ENCODE measurements at places on chromosomes 13 and 19.

- no peak for DNase-seq
These were observed 386.5 kb downstream of the PCDH17 start for GRCh38 chr13:58018020-58018419.

DNA sequence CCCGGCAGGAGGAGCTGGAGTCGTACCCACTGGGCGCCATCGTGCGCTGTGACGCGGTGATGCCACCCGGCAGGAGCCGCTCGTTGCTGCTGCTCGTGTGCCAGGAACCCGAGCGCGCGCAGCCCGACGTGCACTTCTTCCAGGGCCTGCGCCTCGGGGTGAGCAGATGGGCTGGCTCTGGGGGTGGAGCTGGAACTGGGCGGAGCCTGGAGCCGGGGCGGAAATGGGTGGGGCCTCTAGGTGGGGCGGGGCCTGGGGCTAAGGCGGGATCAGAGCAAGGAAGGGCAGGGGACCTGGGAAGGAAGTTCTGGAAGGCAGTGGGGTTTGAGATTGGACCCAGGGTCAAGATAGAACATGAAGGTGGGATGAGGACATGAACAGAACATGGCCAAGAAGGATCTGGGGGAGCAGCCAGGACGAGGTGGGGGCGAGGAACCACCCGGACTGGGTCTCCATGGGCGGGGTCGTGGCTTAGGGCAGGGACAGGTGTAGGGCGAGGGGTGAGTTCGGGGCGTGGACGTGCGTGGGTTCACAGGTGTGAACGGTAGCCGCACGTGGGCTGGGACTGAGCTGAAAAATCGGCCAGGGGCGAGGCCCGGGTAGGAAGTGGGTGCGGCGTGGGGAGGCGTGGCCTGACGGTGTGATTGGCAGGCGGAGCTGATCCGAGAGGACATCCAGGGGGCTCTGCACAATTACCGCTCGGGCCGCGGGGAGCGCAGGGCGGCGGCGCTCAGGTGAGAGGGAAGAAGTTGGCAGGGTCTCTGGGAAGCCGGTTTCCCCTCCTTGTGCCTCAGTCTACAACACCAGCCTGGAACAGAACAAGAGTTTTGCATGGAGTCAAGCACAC is 4.7 kb downstream of the EPS8L1 start:
- DNase-seq: no peak

GRCh38 chr13:61415058-61415721 is 459 bp downstream of the PCDH20 start:
- peak; percentile 79 for DNase-seq

DNA sequence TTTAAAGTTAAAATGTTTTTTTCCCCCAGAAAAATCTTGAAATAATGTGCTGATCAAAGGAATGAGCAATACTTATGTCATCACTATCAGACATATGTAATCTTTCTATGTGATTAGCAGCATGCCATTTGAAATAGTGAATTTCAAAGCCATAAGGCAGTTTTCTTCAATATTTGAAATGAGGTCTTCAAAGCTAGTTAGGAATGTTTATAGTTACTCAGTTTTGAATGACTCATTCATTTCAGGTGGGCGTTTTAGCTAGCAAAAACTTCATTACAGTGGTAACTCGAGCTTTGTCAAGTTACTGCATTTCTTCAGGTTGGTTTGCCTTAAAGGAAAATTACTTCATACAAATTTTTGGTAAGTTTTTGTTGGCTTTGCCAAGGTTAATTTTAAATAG is 102.1 kb downstream of the ATP8A2 start:
- DNase-seq: no peak

DNA sequence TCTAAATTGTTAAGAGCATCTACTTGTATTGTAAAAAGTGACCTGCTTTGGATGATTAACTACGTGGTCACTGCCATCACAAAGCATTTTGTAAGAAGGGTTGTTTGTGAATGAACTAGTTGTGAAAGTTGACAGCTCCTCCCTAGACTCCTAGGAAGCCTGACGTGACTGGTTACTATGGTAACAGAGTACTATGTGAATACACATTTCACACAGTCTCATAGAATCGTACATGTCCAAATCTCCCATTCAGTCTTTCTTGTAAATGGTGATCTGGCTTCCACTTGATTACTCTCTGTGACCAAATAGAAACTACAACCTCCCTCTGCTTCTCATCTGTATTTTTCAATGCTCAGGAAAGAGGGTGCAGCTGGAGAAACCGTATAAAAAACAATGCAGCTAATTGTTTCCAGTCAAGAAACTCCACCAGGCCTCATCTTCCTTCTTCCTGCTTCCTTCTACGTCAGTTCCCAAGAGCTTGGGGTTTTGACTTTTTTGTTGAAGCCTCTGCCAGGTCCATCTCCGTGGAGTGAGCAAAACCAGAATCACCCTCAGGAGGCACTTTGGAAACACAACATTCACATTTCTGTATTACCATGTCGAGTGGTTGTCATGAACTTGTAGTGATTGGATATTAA is 83.4 kb downstream of the GPC6 start:
- DNase-seq: no peak

All from chondrocyte (in vitro differentiated cells).